ENCODE measurements at places on chromosomes 4 and X.
A peak's percentile ranks its signal among the peaks of the same experiment; 100 is the strongest.

DNA sequence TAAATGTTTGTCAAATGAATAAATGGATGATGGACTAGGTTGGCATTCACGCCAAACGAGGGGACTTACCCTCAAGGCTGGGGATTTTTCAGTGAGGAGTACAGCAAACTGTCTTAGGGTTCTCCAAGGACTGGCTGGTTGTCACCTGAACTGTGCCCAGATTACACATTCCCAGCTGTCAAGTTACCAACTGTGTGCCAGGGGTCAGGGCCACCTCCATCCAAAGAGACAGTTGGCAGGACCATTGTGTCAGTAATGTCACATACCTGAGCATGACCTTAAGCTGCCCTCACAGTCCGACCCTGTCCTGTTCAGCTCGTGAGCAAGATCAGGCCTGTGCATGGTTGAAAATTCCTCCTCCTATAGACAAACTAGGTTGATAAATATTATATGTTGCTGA, 116.7 kb downstream of the MID1IP1 start:
- no peak for DNase-seq

GRCh38 chr4:164871673-164872072, 5.3 kb upstream of the APELA start:
- DNase-seq: no peak

- DNase-seq: no peak
Measured at GRCh38 chr4:150609131-150609530, 27.2 kb downstream of the MAB21L2 start.

DNA sequence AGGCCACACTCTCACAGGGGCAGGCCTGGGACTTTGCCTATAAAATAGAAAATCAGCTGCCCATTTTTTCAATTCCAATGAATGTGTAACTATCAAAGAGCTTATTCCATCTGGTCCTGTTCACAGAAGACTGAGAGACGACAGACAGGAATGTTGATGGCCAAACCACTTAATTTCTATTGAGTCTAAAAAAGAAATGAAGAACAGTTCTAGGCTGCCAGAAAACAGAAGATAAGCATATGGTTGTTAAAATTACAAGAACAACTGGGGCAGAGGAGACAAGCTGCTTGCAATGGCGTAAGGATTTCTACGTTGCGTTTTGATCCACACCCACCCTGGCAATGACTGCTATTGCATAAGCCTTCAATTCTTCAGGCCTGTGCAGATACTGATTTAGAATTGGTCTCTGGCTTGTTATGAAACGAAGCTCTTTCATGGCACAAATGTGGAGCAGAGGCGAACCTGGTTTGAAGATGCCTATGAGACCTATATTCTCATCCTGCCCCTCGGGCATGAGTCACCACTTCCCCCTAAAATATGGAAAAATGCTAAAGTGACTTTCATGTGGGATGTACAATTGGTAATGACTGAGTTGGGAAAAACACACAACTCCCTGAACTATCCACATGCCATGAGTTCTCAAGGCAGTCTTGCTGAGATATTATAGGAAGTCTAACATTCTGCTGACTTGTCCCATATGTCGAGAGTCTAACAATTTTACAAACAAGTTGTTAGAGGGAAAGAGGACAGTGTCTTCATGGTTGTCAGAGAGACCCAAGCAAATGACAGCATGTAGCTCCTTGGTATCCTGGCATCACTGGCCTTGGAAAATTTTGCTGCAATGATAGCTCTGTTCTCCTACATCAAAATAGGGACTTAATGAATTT, 37.9 kb upstream of the SORBS2 start:
- DNase-seq: no peak

DNA sequence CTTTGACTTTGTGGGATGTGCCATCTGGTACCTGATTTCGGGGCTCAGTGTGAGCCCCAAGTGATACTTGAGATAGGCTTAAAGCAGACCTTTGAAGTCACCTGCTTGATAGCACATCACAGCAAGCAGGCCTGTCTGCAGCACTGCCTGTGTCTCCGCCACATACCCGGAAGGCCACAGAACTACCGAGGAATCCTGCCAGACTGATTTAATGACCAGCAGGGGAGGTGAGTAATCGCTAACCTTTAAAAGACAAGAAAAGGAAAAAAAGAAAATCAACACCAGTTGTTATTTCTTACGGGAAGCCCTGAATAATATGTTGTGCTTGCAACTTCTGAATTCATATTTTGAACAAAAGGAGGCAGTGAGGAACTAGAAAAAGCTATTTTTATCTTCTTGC, 6.8 kb downstream of the PTCHD1 start:
- no peak for DNase-seq

DNA sequence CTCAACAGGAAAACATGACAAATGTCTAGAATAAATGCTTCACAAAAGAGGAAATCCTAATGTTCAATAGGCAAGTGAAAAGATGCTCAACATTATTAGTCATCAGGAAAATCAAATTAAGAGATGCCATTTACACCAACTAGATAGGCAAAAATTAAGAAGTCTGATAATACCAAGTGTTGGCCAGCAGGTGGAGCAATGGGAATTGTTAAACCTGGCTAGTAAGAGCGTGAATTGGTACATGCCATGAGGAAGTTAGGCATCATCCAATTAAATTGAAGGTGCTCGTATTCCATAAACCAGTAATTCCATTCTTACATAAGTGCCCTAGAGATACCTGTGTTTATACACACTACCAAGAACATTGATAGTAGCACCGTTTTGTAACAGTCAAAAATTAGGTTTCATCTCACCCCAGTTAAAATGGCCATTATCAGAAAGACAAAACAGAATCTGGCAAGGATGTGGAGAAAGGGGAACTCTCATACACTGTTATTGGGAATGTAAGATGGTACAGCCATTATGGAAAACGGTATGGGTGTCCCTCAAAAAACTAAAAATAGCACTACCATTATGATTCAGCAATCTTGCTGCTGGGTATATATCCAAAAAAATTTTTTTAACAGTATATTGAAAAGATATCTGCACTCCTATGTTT, 14.0 kb upstream of the ZCCHC18 start:
- peak; percentile 23 for DNase-seq

- DNase-seq: no peak
Measured at GRCh38 chr4:76950956-76951671, 1.6 kb downstream of the SEPTIN11 start.

DNA sequence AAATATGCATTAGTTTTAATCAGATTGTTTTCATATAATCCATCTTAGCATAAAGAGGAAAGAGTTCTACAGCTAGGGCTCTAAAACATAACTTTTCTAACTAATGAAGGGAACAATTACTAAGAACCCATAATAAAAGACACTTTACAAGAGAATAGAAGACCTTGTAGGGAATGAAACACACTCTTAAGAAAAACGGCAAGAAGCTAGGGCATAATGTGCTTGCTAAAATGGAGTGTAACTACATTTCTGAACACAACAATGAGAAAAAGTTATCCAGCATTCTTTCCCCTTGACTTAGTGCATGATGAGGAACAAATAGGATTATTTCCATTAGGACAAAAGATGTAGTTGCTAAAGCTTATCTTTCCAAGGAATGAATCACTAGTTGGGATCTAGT, 54.6 kb downstream of the ARHGAP6 start:
- no peak for DNase-seq

GRCh38 chr4:8085491-8086117, 73.0 kb downstream of the ABLIM2 start:
- no peak for DNase-seq

- no peak for DNase-seq
Measured at GRCh38 chrX:150225756-150226155, 137.4 kb upstream of the MAMLD1 start.

GRCh38 chr4:85733798-85734197, 258.8 kb downstream of the ARHGAP24 start:
- DNase-seq: no peak

GRCh38 chrX:138683600-138683999, 27.9 kb downstream of the FGF13 start:
- no peak for DNase-seq

- no peak for DNase-seq
Measured at GRCh38 chrX:78650906-78651437, 8.2 kb downstream of the RTL3 start.

GRCh38 chrX:47706575-47706974, 47.6 kb upstream of the UXT start:
- DNase-seq: no peak

DNA sequence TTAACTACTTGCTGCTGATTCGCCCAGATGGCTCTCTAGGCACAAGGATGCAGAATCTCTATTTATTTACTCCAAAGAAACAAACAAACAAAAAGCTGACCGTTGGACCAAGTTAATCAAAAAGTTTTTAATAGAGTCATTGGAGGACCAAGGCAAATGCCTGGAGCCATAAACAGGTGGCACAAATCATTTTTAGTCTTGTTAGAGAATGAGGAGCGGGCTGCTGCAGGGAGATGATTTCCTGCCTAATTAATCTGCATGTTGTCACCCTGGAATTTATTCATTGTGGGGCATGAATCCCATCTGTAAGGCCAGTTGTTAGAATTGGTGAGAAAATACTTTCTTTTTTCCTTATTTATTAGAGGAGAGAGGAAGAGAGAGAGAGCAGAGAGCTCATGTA, 147.4 kb upstream of the GATB start:
- no peak for DNase-seq

- DNase-seq: no peak
Measured at GRCh38 chrX:70439016-70439415, 5.6 kb upstream of the DLG3 start.

- no peak for DNase-seq
Measured at GRCh38 chr4:81621490-81621889, 149.8 kb upstream of the RASGEF1B start.

GRCh38 chr4:75561789-75562188, 5.9 kb downstream of the ODAPH start:
- DNase-seq: no peak

DNA sequence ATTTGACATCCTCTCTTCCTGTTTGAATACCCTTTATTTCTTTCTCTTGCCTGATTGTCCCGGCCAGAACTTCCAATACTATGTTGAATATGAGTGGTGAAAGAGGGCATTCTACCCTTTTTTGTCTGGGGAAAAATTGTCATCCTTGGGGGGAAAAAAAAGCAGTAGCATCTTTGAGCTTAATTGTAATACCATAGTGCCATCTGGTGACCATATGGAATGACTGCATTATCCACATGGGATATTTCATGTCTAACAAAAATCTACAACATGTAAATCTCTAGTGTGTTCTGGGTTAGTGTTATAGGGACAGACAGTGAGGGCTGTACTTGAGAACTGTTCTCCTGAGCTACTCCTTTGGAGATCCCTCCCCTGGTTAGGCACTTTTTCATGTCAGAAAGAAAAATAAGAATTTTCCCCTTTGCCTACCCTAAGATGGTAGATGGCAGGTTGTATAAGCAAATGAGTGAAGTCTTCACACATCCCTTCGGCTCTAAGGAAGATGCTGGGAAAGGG, 26.0 kb downstream of the CAPN6 start:
- DNase-seq: no peak

DNA sequence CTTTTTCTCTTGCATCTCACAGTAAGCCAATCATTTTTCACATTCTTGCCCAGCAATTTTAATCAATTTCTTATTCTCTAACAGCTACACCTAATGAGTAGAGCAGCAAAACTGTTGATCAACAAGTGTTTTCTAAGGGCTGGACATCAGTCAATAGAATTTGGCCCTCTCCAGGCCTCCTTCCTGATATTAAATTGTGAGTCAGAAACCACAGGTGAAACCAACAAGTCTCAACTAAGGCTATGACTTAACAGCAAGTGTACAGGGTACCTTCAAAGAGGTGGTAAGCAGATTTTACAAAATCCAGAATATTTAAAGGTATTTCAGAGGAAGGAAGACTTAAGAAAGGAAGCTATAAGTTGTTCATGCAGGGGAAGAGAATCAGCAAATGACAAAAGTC, 156.5 kb upstream of the ARHGAP24 start:
- no peak for DNase-seq

DNA sequence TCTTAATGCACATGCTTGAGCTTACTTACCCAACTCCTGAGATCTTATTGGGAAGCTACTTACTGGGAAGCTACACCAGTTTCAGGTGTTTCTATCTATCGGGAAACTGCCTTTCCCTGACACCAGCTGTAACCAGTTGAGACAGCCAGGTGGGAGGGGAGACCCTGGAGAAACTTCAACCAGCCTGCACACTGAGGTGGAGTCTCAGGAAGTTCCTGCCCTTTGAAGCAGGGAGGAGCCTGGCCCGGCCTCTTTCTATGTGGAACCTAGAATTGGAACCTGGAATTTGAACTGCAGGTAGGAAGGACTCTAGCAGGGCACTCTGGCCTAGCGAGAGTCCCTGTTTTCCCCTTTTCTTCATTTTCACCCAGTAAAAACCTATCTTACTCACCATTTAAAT, 425.8 kb upstream of the PABPC4L start:
- DNase-seq: no peak

- DNase-seq: no peak
Measured at GRCh38 chr4:9867751-9868425, 86.5 kb downstream of the DRD5 start.

- DNase-seq: no peak
Measured at GRCh38 chr4:66307641-66308438, 637.6 kb upstream of the EPHA5 start.

GRCh38 chrX:10903523-10903922, 207.6 kb upstream of the HCCS start:
- no peak for DNase-seq

- no peak for DNase-seq
Measured at GRCh38 chr4:127214016-127214415, 418.7 kb upstream of the INTU start.

DNA sequence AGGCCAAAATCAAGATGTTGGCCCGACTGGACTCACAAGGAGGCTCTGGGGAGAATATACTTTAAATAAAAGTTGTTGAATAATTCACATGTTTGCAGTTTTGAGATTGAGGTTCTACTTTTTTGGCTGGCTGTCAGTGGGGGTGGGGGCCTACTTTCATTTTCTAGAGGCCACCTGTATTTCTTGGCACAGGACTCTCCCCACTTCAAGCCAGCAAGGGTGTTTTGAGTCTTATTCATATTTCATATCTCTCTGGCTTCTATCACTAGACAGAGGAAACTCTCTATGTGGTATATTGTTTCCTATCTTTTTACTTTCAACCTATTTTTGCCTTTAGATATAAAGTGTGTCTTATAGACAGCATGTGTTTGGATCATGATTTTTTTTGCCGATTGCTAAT, 266.4 kb downstream of the PRR32 start:
- no peak for DNase-seq

- DNase-seq: no peak
Measured at GRCh38 chr4:53917729-53918128, 146.7 kb downstream of the CHIC2 start.

- no peak for DNase-seq
Measured at GRCh38 chr4:48815483-48815882, 15.4 kb upstream of the OCIAD1 start.

GRCh38 chr4:84691170-84691691, 108.3 kb downstream of the CDS1 start:
- DNase-seq: no peak

DNA sequence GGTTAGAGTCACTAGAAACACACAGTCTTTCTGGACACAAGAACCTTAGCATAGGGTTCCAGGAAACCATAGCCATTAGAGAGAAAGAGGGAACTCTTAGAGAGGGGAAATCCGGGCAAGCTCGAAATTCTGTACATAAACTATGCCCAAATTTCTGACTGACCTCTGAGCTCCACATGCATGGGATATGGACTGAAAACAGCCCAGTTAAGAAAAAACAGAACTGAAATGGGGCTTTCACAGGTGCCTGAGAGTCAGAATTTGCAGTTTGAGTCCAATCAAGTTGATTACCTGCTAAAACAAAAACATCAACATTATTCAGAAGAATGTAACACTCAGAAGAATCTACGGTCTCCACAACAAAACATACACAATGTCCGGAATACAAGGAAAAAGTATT, 13.1 kb downstream of the DCHS2 start:
- no peak for DNase-seq
